Articular chondrocyte of knee joint (primary cell): ENCODE measurements at places on chromosomes 11 and 22. TPM values are rescaled to one million over a fixed set of nuclear protein-coding genes. Genes with fewer than 3 reads are reported as not detected.

Gene FGF3
- total RNA-seq = not detected in 2 replicates

Gene TOM1
- total RNA-seq = 91.8 and 94.0 TPM in 2 replicates

Gene OR52I2
- not detected in 2 replicates for total RNA-seq

Gene OR52I1
- total RNA-seq = not detected in 2 replicates

Gene LIPT2
- total RNA-seq = 2.2 and 2.5 TPM in 2 replicates

Gene SLC22A6
- total RNA-seq = not detected in 2 replicates
